ENCODE measurements at places on chromosomes 16 and 17.

- no peak for DNase-seq
These were observed 97.0 kb downstream of the PRKCA start for GRCh38 chr17:66399441-66399840.

DNA sequence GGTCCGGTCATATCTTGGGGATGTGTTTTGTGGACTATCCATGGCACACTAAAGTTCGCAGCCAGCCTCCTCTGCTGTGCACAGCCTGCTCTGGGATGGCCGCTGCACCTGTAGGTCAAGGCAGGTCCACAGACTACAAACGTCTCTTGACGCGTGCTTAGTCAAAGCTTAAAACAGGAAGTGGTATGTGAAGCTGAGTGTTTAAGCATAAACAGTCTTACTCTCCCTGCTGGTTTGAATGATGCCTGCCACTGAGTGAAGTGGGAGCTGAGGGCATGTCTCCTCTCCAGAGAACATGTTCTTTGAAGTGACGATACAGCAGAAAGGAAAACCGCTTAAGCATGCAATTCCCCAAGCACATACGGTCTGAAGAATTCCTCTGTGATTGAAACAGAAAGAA, 365.6 kb downstream of the SLC39A11 start:
- peak; percentile 28 for DNase-seq

GRCh38 chr17:29722411-29723198, 99.9 kb upstream of the CORO6 start:
- peak; percentile 98 for DNase-seq

DNA sequence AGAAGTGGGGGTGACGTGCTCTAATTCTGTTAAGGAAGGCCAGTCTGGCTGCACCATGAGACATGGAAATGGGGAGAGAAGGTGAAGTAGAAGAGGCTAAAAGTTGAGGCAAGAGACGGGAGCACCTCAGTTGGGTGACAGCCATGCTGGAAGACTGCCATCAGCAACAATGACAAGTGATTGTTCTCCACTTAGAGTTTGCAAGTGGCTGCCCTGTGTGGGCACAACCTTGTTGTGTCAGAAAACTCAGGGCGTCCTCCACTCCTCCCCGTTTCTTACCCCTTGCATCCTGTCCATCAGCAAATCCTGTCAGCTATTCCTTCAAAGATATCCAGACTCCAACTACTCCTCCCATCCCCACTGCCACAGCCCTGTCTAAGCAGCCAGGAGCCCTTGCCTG, 17.6 kb downstream of the CES1 start:
- no peak for DNase-seq

DNA sequence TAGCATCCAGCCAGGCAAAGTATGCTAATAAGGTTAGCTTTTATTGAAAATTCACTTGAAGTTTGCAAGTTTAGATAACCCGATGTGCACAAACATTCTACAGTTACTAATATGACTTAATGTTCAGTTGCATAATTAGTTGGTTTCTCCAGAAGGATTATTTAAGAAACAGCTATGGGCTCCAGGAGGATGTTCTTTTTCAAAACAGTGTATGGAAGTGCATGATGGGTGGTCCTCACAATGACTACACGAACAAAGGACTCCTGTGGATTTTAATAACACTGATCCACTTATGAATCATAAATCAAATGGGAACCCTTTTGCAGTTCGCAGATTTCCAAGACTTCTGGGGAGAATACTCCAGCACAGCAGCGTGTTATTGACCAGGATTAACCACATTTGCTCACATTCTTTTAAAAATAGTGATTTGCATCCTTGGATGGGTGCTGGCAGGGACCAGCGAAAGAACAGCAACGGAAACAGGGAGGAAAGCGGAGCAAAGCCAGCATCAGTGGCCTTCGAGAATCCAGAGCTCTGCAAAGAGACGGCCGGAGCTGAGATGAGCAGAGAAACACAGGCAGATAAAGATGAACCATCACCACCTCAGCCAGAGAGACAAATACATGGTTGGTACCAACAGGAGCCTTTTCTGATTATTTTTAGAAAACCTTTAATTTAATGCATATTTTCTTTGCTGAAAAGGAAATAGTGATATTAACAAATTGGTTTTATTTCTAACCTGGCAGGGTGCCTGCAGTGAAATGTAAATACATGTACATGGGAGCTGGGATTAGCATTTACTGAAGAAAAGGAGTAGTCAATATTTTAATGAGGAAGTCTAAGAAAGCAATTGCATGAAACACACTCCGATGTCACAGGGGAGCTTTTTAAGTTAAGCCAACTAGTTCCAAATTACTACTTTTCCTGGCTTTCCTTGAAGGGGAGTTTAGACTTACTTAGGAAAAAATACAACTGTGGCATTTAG, 623.2 kb upstream of the ZFHX3 start:
- no peak for DNase-seq

DNA sequence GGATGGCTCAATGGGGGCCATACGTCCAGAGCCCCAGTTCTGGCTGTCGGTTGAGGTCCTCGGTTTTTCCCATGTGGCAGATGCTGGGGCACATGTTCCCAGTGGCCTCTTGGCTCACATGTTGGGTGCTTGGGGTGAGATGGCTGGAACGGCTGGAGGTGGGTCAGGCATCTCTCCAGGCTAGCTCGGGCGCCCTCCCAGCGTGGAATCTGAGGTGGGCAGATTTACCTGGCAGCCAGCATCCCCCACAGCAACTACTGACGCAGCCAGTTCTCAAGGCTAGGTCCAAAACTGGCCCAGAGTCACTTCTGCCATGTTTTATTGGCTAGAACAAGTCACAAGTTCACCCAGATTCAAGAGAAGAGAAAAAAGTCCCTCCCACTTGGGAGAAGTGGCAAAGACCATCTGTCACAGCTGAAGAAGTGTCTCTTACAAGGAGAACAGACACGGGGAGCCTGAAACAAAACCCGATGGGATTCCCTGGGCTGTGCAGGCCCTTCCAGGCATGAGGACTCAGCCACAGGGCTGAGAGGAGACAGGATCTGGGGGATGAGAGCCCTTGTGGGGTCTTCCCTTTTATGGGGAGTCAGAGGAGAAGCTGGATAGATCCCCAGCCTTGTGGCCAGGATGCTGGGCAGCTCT, 15.2 kb downstream of the ACE start:
- DNase-seq, result no peak

GRCh38 chr17:4573115-4573514, 11.2 kb upstream of the SMTNL2 start:
- DNase-seq, result no peak

- peak; percentile 51 for DNase-seq
These were observed 23.9 kb upstream of the FASN start for GRCh38 chr17:82121660-82122629.

DNA sequence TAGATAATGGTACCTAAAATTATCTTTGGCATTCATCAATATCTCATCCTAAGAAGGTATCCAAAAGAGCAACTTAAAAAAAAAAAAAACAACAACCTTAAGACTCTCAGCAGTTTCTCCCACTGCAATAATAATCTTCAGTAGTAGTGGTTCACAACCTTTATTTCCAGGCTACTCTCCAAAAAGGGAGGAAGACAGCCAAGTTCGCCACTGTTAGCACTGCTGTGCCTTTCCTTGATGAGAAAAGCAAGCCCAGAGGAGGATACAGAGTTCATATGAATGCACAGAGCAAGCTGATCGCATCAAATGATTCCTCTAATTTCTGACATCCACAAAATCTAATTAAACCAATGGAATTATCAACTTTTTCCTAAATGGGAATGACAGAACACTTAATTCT, 199.4 kb downstream of the AATF start:
- DNase-seq, result no peak

- DNase-seq, result no peak
These were observed 15.0 kb upstream of the SLC12A3 start for GRCh38 chr16:56849690-56850680.

DNA sequence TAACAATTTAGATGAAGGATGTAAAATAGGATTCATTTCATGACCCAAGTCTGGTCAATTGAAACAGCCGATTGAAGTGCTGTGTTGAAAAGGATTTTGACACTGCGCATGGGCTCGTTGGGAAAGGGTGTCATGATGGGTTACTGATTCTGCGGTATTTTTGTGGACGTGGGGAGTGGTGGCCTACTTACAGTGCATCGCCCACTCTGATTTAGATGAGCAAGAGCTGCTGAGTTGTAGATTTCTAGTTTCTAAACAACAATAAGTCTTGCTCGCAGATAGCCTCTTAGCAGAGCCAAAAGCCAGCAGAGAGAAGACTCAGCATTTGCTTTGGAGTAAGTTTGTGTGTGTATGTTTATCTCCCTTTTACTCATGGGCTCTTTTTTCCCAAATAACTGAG, 731.0 kb downstream of the MAF start:
- DNase-seq, result no peak

- DNase-seq, result no peak
These were observed 48.5 kb downstream of the TIMM22 start for GRCh38 chr17:1045456-1045855.

DNA sequence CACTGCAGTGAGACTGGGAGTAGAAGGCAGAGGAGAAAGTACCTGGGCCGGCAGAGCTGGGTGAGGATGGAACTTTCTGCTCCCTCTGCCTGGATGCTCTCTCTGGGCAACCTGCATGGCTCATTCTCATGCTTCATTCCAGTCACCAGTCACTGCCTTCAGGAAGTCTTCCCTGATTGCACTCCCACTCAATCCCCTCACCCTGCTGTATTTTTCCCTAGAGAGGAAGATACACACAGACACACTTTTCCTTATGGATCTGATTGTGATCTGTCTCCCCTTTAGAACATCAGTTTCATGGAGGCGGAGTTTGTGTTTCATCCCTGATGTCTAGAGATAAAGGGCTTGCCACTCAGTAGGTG, 44.9 kb downstream of the MEAK7 start:
- DNase-seq, result no peak

GRCh38 chr16:19118938-19119431, 5.2 kb downstream of the ITPRIPL2 start:
- peak; percentile 99 for DNase-seq

GRCh38 chr16:53068423-53068833, 13.6 kb downstream of the CHD9 start:
- no peak for DNase-seq

- DNase-seq, result no peak
These were observed 1.4 kb downstream of the PLD2 start for GRCh38 chr17:4808378-4808767.

GRCh38 chr16:47612711-47613110, 151.6 kb downstream of the PHKB start:
- DNase-seq, result no peak

DNA sequence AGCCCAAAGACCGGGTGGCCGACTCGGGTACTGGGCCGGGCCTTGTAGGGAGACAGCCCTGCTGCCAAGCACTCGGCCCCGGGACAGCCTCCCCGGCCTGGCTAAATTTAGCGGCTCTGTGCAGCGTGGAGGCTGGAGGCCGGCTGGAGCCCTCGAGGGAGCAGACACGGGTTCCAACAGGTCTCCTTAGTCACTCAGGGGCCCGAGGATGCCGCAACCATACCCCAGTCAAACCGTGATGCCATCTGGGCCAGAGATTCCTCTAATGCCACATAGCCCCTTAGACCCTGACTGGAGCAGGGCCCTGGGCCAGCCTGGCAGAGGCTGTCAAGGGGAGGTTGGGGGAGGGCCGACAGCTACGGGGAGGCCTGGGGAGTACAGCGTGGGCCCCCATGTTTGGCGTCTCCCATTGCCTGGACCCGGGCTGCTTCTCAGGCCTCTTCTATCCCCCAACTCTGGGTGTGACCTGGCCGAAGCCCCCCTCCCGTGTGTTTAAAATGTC, 2.9 kb upstream of the P2RX1 start:
- DNase-seq, result no peak

GRCh38 chr16:21611556-21612384, 12.4 kb downstream of the METTL9 start:
- peak; percentile 91 for DNase-seq

GRCh38 chr16:84552135-84552534, 47.7 kb upstream of the MEAK7 start:
- DNase-seq, result no peak

DNA sequence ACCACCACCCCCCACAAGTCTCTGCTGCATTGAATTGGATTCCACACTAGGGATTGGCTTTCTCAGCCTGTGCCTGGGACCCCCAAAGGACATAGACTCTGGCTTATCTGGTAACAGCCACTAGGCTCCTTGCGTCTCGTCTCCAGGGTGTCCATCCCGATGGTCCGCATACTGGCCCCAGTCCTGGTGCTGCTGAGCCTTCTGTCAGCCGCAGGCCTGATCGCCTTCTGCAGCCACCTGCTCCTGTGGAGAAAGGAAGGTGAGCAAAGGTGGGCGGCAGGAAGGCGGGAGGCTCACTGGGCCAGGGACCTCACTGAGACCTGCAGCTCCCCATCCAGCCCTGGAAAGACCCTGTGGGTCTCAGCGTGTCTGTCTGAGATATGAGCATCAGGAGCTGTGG, 8.1 kb downstream of the CD300LG start:
- no peak for DNase-seq

GRCh38 chr17:40952661-40953060, 14.1 kb downstream of the KRT39 start:
- DNase-seq, result peak; percentile 92

- peak; percentile 20 for DNase-seq
These were observed 1.2 kb downstream of the SNTB2 start for GRCh38 chr16:69188236-69188549.

GRCh38 chr16:12802048-12802447, 1.6 kb downstream of the CPPED1 start:
- no peak for DNase-seq

DNA sequence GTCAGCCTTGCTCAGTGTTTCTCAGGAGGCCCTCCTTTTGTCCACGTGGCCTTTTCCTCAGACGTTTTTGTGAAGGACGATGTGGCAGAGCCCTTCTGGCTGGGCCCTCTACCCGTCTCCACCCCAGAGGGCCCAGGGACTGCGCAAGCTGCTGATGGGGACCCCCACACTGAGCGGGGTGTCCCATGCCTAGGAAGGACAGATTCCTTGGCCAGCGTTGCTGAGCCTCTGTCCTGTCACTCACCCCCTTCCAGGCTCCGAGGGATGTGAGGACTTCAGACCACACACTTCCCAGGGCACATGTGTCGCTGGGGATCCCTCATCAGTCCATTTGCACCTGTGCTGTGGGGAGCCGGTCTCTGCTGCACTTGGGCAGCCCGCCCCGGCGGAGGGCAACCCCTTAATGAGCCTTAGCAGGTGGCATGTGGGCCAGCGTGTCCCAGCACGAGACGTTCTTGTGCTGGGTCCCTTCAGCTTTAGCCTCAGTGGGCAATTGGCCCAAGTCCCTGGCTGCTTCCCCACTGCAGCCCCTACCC, 48.3 kb downstream of the NT5M start:
- no peak for DNase-seq

DNA sequence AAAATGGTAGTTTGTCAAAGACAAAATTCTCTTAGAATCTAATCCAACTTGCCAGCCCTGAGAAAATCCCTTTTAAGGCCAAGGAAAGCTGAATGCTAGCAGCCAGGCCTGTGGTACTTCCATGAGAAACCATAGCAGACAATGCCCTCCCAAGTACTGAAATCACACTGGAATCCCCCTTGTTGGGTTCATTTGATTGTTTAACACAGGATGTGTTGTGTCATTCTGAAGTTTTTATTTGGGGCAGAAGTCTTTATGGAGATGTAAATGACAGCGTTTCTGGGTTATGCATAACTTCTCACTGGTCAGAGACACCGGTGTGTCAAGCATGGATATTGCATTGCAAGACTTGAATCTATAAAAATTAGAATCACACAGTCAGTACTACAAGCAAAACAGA, 6.0 kb upstream of the ARL2BP start:
- DNase-seq, result peak; percentile 89

Data from inflammatory macrophage treated with lipopolysaccharide for 4 hours (primary cell).